ENCODE measurements at places on chromosomes 5 and 9. TPM values are rescaled to one million over a fixed set of nuclear protein-coding genes. Genes with fewer than 3 reads are reported as not detected.

DNA sequence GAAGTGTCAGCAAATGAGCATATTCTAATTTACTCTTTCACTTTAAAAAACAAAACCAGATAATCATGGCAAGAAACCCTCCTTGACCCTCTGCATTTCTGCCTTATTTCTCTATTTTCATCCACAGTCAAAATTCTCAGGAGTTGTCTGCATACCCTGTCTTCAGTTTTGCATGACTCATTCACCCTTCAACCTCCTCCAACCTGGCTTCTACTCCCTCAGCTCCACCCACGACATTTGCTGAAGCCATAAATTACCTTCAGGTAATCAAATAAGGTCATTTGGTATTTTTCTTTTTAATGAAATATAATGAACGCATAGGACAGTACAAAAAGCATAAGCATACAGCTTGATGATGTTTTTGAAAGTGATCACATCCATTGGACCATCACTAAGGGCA lies 27.8 kb upstream of the SH3GL2 start:
- DNase-seq, result no peak
- H3K4me3 ChIP-seq, result no peak overlapping the region
- H3K27ac ChIP-seq, result no peak overlapping the region
- no peaks in the 10 kb centered on the region for H3K36me3 ChIP-seq

The GRXCR2 gene
- total RNA-seq, result not detected

The PCDHGA10 gene
- 1.8 TPM for total RNA-seq

- DNase-seq, result no peak
- H3K27ac ChIP-seq, result no peak overlapping the region
- no peaks in the 10 kb centered on the region for H3K36me3 ChIP-seq
Observed at GRCh38 chr5:79785983-79786382, 96.3 kb downstream of the CMYA5 start.

DNA sequence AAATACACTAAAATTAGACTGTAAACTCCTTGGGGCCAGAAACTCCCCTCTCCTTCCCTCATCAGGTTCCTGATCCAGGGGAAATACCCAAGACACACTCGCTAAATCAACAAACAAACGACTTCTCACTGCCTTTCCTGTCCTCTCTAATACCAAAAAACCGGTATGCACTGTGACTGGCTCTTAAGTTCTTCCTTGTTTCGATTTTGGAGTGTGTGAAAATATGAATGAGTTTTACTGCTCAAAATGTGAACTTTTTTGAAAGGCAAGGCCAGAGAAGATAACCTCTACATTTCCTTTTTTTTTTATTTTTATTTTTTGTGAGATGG lies 81.1 kb upstream of the EPB41L4B start:
- no peaks in the 10 kb centered on the region for H3K27me3 ChIP-seq
- no peak overlapping the region for H3K4me3 ChIP-seq
- no peaks in the 10 kb centered on the region for H3K36me3 ChIP-seq
- DNase-seq, result no peak
- H3K4me1 ChIP-seq, result peaks cover 30% of the 10 kb centered on the region
- H3K27ac ChIP-seq, result 0 out of 2 replicates have a peak overlapping the region, but pooled peaks have one; percentile 10

DNA sequence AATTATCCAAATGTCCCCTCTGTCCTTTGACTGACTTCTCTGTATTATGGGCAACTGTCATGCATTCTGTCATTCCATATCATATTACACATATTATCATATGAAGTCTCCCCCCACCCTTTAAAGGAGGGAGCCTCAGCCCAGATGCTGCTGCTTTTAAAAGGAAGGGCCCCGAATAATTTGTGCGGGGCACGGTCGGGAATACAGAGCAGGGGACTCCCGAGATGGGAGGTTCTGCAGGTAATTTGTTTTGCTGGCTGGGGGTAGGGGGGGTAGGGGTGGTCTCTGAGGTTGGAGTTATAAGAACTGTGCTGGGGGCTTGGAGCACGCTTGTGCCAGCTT lies 10.1 kb upstream of the LHX2 start:
- peaks cover 26% of the 10 kb centered on the region for H3K4me1 ChIP-seq
- no peak overlapping the region for H3K27ac ChIP-seq
- peaks cover 32% of the 10 kb centered on the region for H3K27me3 ChIP-seq
- no peaks in the 10 kb centered on the region for H3K36me3 ChIP-seq
- no peak for DNase-seq
- no peak overlapping the region for H3K4me3 ChIP-seq

DNA sequence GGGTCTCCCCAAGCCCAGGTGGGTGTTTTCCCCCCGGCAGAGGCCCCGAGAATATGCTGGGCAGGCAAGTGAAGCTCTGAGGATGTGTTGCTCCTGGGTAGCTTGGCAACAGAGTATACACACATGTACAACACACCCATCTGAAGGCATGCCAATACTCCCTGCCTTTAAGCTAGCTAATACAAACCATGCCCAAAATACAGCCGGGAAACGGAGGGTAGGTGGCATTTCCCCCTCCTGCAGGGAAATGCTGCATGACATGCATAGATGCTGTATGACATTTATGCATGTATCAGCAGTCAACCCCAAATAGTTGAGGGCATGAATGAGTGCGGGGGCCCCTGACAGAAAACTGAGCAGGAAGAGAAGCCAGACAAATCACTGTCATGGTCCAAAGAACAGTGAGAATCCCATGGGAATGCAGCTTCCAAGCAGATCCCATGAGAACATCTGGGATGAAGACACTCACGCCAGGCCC lies 614.1 kb downstream of the EBF1 start:
- H3K27me3 ChIP-seq, result no peaks in the 10 kb centered on the region
- no peaks in the 10 kb centered on the region for H3K4me1 ChIP-seq
- DNase-seq, result no peak
- no peaks in the 10 kb centered on the region for H3K36me3 ChIP-seq
- H3K27ac ChIP-seq, result no peak overlapping the region
- no peak overlapping the region for H3K4me3 ChIP-seq

GRCh38 chr9:118273048-118273447 lies 568.8 kb downstream of the TLR4 start:
- no peaks in the 10 kb centered on the region for H3K36me3 ChIP-seq
- no peak for DNase-seq
- no peaks in the 10 kb centered on the region for H3K27me3 ChIP-seq
- H3K27ac ChIP-seq, result no peak overlapping the region
- H3K4me1 ChIP-seq, result no peaks in the 10 kb centered on the region

The FAM163B gene
- total RNA-seq, result not detected

- no peak for DNase-seq
- H3K27me3 ChIP-seq, result no peaks in the 10 kb centered on the region
- H3K36me3 ChIP-seq, result no peaks in the 10 kb centered on the region
- H3K4me1 ChIP-seq, result no peaks in the 10 kb centered on the region
- H3K27ac ChIP-seq, result no peak overlapping the region
Observed at GRCh38 chr5:15026944-15027343, 155.4 kb upstream of the ANKH start.

DNA sequence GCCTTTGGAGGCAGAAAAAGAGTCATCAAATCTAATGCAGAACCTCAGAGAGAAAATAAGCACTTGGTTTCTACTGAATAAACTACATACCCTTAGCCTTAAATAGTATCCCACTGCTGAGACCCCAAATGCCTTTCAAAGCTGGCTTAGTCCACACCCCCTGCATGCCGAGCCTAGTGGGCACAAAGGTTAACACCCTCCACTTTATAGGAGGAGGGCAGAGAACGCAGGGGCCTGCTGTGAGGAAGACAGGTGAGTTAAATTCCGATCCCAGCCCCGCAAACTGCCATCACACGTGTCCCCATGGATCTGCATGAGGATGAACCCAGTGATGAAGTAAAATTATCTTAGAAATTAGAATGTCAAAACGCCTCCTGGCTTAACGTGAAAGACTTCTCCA lies 19.5 kb upstream of the HSD17B3 start:
- H3K4me1 ChIP-seq, result no peaks in the 10 kb centered on the region
- no peak for DNase-seq
- no peaks in the 10 kb centered on the region for H3K36me3 ChIP-seq
- H3K27me3 ChIP-seq, result no peaks in the 10 kb centered on the region
- H3K27ac ChIP-seq, result no peak overlapping the region
- no peak overlapping the region for H3K4me3 ChIP-seq

DNA sequence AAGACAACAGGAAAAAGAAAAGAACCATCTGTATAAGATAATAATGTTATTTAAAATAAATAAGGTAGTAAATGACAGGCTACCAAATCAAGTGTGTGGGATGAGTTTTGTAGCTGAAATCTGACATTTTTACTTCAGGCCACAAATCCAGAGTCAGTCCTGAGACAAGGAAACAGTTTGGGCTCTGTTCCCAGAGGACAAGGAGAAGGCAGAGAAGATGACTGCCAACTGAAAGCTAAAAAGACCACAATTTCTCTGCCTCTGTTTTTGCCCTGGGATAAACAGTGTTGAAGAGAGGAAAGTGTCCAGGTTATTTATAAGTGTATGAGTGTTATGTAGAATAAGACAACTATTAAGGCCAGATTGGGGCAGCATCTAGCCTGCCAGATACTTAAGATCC lies 180.5 kb downstream of the NFIB start:
- DNase-seq, result no peak
- H3K4me3 ChIP-seq, result no peak overlapping the region
- no peak overlapping the region for H3K27ac ChIP-seq
- no peaks in the 10 kb centered on the region for H3K27me3 ChIP-seq
- no peaks in the 10 kb centered on the region for H3K4me1 ChIP-seq
- H3K36me3 ChIP-seq, result no peaks in the 10 kb centered on the region

The MED27 gene
- 24.4 TPM for total RNA-seq

GRCh38 chr5:93273176-93273575 lies 307.8 kb downstream of the NR2F1-AS1 start:
- no peaks in the 10 kb centered on the region for H3K27me3 ChIP-seq
- no peaks in the 10 kb centered on the region for H3K36me3 ChIP-seq
- no peak overlapping the region for H3K4me3 ChIP-seq
- no peak for DNase-seq
- H3K4me1 ChIP-seq, result no peaks in the 10 kb centered on the region
- no peak overlapping the region for H3K27ac ChIP-seq

GRCh38 chr5:158482125-158482524 lies 617.6 kb downstream of the EBF1 start:
- H3K27ac ChIP-seq, result no peak overlapping the region
- no peaks in the 10 kb centered on the region for H3K4me1 ChIP-seq
- DNase-seq, result no peak
- H3K27me3 ChIP-seq, result peaks cover 3% of the 10 kb centered on the region

- H3K27me3 ChIP-seq, result no peaks in the 10 kb centered on the region
- no peak for DNase-seq
- H3K27ac ChIP-seq, result no peak overlapping the region
Observed at GRCh38 chr5:2334719-2335118, 416.8 kb downstream of the IRX2 start.

GRCh38 chr9:15372455-15372854 lies 50.2 kb upstream of the SNAPC3 start:
- H3K4me3 ChIP-seq, result no peak overlapping the region
- DNase-seq, result no peak
- H3K27me3 ChIP-seq, result peaks cover 2% of the 10 kb centered on the region
- no peaks in the 10 kb centered on the region for H3K4me1 ChIP-seq

DNA sequence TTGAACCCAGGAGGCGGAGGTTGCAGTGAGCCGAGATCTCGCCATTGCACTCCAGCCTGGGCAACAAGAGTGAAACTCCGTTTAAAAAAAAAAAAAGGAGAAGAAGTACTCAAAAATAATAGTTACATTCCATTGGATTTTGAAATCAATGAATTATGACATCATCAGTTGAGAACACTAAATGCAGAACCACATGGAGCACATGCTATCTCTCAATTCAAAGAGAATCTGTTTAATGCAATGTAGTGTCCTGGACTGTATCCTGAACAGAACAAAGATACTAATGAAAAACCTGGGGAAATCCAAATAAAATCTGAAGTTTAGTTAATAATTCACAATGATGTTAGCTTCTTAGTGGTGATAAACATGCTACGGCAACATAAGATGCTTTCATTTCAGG lies 20.3 kb downstream of the CDC14B start:
- no peaks in the 10 kb centered on the region for H3K36me3 ChIP-seq
- no peak overlapping the region for H3K4me3 ChIP-seq
- H3K4me1 ChIP-seq, result no peaks in the 10 kb centered on the region
- H3K27me3 ChIP-seq, result no peaks in the 10 kb centered on the region
- no peak overlapping the region for H3K27ac ChIP-seq

The IL5 gene
- not detected for total RNA-seq

The BTNL8 gene
- not detected for total RNA-seq

- H3K27me3 ChIP-seq, result no peaks in the 10 kb centered on the region
- no peaks in the 10 kb centered on the region for H3K4me1 ChIP-seq
- DNase-seq, result no peak
- H3K27ac ChIP-seq, result no peak overlapping the region
- no peak overlapping the region for H3K4me3 ChIP-seq
Observed at GRCh38 chr5:22051881-22052280, 801.3 kb downstream of the CDH12 start.

DNA sequence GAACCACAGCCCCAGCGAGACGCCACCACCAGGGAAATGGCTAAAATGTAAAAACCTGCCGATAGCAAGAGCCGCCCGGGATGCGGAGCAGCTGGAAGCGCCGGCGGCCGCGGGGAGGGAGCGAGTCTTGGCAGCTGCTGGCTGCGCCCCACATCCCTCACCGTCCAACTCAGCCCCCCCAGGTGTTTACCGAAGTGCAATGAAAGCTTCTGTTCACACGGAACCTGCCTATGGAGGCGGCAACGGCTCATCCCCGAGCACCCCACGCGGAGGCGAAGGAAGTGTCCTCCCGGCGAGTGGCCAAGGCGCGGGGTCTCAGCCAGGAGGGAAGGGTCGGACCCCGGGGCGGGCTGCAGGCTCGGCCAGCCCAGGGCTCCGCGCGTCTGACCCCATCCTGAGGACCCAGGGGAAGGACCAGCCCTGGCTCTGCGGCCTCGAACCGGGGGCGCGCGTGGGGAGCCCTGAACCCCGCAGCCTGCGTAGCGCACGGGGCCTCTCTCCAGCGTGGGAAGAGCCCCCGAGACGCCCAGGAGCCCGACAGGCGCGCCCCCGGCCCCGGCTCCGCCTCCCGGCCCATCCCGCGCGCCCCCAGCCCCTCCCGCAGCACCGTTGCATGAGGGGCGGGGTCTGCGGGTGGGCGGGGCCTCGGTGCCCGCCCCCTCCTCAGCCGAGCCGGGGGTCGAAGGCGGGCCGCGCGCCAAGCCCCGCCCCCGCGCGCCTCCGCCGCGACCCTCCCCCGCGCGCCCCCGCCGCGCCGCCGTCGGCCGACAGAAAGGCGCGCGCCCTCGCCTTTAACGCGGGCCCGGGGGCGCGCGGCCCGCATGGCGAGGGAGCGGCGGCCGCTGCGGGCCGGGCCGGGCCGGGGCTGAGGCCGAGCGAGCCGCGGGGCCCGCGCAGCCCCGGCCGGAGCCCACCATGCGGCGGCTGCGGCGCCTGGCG lies at the start of gene DIPK1B:
DIPK1B (plus strand) TSS at position 822 of the 939 bp plus-strand sequence; CDS start at position 916, 94 bp downstream.
- H3K27me3 ChIP-seq, result peaks cover 7% of the 10 kb centered on the region
- no peak within 1 kb of the TSS for H3K4me3 ChIP-seq
- no peaks in the 10 kb centered on the region for H3K4me1 ChIP-seq
- DNase-seq, result no peak

DNA sequence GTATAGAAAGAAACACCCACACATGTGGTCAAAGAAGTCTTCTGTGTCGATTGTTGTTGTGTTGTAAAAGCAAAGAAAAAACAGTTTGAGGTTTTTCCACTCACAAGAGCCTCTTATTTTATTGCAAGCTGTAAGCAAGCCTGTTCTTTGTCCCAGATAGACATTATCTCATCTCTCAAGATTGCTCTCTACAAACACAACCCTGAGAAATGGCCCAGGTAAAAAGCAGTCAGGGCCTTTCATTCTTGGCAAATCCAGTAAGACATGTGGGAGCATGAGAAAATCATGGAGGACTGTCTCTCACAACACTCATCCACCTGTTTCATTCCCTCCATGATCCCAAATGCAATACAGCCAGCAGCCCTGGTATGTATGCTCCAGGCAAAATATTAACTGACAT lies 286.6 kb upstream of the POU5F2 start:
- no peaks in the 10 kb centered on the region for H3K36me3 ChIP-seq
- no peaks in the 10 kb centered on the region for H3K27me3 ChIP-seq
- H3K27ac ChIP-seq, result no peak overlapping the region
- no peak overlapping the region for H3K4me3 ChIP-seq
- DNase-seq, result no peak

GRCh38 chr5:106121972-106122605 lies 1548.6 kb downstream of the EFNA5 start:
- H3K27ac ChIP-seq, result no peak overlapping the region
- no peaks in the 10 kb centered on the region for H3K27me3 ChIP-seq
- no peak for DNase-seq
